ENCODE measurements at places on chromosomes 6 and 20.

DNA sequence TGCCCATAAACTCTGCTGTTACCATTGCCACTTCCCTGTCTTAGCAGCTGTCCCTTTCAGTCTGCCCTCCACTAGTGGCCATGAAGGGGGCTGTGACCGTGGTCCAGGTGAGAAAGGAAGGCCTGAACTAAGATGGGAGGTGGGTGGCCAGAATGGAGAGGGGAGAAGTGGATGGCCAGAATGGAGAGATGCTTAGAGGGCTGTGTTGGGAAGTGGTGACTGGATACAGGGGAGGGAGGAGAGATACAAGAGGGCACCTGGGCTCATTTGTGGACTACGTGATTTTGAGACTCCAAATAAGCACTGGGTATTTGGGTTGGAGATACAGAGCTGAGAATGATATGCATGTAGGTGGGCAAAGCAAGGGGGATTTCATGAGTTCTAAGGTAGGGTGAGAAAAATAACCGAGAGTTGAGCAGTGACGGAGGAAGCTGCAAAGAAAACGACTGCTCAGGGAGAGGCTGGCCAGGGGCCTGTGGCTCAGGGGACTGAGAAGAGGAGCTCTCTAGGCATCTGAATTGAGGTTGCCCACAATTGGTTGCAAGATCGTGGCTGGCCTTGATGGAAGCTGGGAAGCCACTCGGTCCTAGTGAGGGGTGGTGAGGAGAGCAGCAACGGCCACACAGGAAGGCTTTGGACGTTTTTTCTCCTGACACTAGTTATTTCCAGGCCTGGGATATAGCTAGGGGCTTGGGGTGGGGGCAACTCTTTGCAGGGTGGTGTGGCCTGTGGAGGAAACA lies 36.9 kb downstream of the PANK2 start:
- H3K4me3 ChIP-seq, result no peak overlapping the region
- H3K27me3 ChIP-seq, result no peaks in the 10 kb centered on the region
- H3K36me3 ChIP-seq, result peaks cover 20% of the 10 kb centered on the region
- peaks cover 2% of the 10 kb centered on the region for H3K4me1 ChIP-seq
- no peak for DNase-seq

GRCh38 chr20:10476319-10476724 lies 41.2 kb downstream of the SLX4IP start:
- H3K4me1 ChIP-seq, result peaks cover 13% of the 10 kb centered on the region
- H3K36me3 ChIP-seq, result no peaks in the 10 kb centered on the region
- no peak overlapping the region for H3K27ac ChIP-seq
- H3K4me3 ChIP-seq, result no peak overlapping the region
- DNase-seq, result no peak

DNA sequence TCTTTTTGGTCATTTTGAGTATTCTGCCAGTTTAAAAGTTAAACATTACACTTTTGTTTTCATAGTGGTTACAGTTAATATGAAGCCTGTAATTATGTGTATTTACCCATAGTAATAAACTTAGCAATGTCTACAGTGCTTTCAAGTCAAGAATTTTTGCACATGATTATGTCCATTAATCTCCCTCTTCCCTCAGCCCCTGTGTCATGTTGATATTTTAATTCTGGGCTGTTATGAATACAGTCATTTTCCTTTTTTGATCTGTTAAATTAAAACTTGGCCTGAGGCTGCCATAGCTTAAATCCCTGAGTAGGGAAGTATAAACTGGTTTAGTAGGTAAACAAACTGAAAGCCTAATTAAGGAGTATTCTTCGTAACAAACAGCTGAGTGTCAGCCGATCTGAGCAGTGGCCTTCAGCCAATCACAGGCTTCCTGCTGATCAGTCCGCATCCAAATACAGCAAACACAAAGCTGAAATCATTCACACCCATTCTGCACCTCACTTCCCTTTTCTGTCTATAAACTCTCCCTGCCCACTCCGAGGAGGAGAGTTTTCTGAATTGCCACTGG lies 9.5 kb upstream of the SFT2D1 start:
- H3K4me1 ChIP-seq, result peaks cover 3% of the 10 kb centered on the region
- H3K27ac ChIP-seq, result no peak overlapping the region
- 0 out of 2 replicates have a peak, but pooled peaks cover 2% of the 10 kb centered on the region for H3K27me3 ChIP-seq
- DNase-seq, result no peak
- no peaks in the 10 kb centered on the region for H3K36me3 ChIP-seq

DNA sequence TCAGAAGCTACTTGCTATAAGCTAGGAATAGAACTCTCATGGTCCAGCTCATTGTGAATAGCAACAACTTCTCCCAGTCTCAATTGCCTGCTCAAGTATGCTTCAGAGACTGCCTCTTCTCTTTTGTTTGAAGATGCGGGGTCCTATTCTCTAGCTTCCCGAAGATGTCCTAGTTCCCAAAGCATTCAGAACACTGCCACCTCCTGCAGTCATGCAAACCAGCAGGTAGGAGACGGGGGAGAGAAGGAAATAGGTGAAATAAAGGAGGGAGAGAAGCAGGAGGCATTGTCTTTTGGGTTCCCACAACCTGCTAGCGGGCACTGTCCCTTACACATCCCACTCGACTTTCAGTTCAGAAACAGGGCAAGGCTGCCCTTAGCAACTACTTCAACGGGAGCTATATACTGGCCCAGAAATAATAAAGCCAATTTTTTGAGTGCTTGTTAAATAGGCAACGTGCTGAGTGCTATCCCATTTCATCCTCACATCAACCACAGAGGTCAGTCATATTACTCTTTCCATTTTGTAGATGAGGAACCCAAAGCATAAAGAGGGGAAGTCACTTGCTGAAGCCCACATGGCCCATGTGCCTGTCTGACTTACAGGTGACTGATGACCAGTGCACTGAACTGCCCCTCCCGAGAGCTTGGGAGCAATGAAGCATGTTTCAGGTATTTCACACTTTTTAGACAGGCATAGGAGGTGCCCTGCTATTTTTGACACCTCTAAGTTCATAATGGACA lies 61.9 kb upstream of the ATXN1 start:
- no peak overlapping the region for H3K4me3 ChIP-seq
- H3K27me3 ChIP-seq, result no peaks in the 10 kb centered on the region
- H3K27ac ChIP-seq, result no peak overlapping the region
- DNase-seq, result no peak
- peaks cover 3% of the 10 kb centered on the region for H3K4me1 ChIP-seq
- H3K36me3 ChIP-seq, result no peaks in the 10 kb centered on the region

- peak overlapping the region; percentile 61 for H3K4me3 ChIP-seq
- H3K27ac ChIP-seq, result no peak overlapping the region
- H3K4me1 ChIP-seq, result peaks cover 2% of the 10 kb centered on the region
- H3K27me3 ChIP-seq, result peaks cover 3% of the 10 kb centered on the region
These were observed 1.2 kb downstream of the NANP start for GRCh38 chr20:25622450-25623224.

GRCh38 chr6:17971128-17972073 lies 16.0 kb downstream of the KIF13A start:
- no peak overlapping the region for H3K4me3 ChIP-seq
- H3K27ac ChIP-seq, result no peak overlapping the region
- no peaks in the 10 kb centered on the region for H3K4me1 ChIP-seq

- no peaks in the 10 kb centered on the region for H3K4me1 ChIP-seq
- no peaks in the 10 kb centered on the region for H3K36me3 ChIP-seq
- DNase-seq, result no peak
- no peak overlapping the region for H3K27ac ChIP-seq
- H3K27me3 ChIP-seq, result no peaks in the 10 kb centered on the region
- no peak overlapping the region for H3K4me3 ChIP-seq
These were observed 171.0 kb upstream of the CITED2 start for GRCh38 chr6:139545206-139546105.

DNA sequence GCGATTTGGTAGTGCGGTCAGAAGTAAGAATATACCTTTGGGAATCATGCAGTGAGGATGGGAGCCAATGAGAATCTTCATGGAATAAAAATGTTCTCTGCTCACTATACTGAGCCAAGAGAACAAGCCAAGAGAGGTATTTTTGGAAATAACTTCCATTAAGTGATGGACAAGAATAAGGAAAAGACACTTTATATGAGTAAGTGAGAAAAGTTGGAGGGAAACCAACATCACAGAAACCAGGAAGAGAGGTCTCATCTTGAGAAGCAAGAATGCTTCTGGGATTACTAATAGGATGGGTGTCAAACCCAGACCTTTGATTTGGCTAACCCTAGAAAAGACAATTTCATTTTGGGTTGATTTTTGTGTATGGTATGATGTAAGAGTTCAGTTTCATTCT lies 181.2 kb upstream of the JAG1 start:
- no peaks in the 10 kb centered on the region for H3K36me3 ChIP-seq
- H3K27me3 ChIP-seq, result no peaks in the 10 kb centered on the region
- DNase-seq, result no peak
- no peak overlapping the region for H3K4me3 ChIP-seq
- H3K27ac ChIP-seq, result no peak overlapping the region

DNA sequence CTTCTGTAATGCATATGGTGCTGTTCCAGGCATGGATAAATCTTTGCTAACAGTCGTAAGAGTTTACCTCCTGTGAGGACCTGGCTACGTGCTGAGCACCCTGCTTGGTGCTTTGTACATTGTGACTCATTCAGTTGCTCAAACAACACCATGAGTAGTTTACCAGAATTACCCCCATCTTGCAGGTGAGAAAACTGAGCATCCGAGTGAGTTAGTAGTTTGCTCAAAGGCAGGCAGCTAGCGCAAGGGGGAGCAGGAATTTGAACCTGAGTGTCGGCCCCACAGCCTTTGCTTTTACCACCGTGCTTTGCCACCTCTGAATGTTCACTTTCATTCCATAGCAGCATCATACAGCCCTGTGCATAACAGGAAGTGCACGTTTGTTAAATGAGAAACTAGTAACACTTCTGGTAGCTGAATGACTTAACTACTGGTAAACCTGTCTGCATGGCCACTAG lies 121.9 kb downstream of the MTHFD1L start:
- no peaks in the 10 kb centered on the region for H3K27me3 ChIP-seq
- no peaks in the 10 kb centered on the region for H3K4me1 ChIP-seq
- DNase-seq, result no peak
- H3K36me3 ChIP-seq, result no peaks in the 10 kb centered on the region
- H3K4me3 ChIP-seq, result no peak overlapping the region
- H3K27ac ChIP-seq, result no peak overlapping the region

- H3K36me3 ChIP-seq, result no peaks in the 10 kb centered on the region
- DNase-seq, result no peak
- peaks cover 4% of the 10 kb centered on the region for H3K4me1 ChIP-seq
- no peak overlapping the region for H3K27ac ChIP-seq
- no peak overlapping the region for H3K4me3 ChIP-seq
- no peaks in the 10 kb centered on the region for H3K27me3 ChIP-seq
These were observed 102.5 kb downstream of the OGFRL1 start for GRCh38 chr6:71391126-71391525.

GRCh38 chr6:166204852-166205650 lies 37.4 kb upstream of the TBXT start:
- no peak for DNase-seq
- no peaks in the 10 kb centered on the region for H3K36me3 ChIP-seq
- H3K27ac ChIP-seq, result no peak overlapping the region
- H3K27me3 ChIP-seq, result no peaks in the 10 kb centered on the region

- no peak overlapping the region for H3K4me3 ChIP-seq
- no peak for DNase-seq
- no peak overlapping the region for H3K27ac ChIP-seq
- no peaks in the 10 kb centered on the region for H3K36me3 ChIP-seq
- no peaks in the 10 kb centered on the region for H3K4me1 ChIP-seq
These were observed 22.8 kb downstream of the SRSF3 start for GRCh38 chr6:36616893-36617521.

- H3K27me3 ChIP-seq, result no peaks in the 10 kb centered on the region
- no peaks in the 10 kb centered on the region for H3K4me1 ChIP-seq
- no peak overlapping the region for H3K27ac ChIP-seq
- no peak overlapping the region for H3K4me3 ChIP-seq
These were observed 22.7 kb upstream of the MLN start for GRCh38 chr6:33826537-33826936.

GRCh38 chr6:105482921-105483320 lies 80.0 kb upstream of the PREP start:
- DNase-seq, result no peak
- H3K4me3 ChIP-seq, result no peak overlapping the region
- H3K27ac ChIP-seq, result no peak overlapping the region
- no peaks in the 10 kb centered on the region for H3K4me1 ChIP-seq
- H3K36me3 ChIP-seq, result no peaks in the 10 kb centered on the region

DNA sequence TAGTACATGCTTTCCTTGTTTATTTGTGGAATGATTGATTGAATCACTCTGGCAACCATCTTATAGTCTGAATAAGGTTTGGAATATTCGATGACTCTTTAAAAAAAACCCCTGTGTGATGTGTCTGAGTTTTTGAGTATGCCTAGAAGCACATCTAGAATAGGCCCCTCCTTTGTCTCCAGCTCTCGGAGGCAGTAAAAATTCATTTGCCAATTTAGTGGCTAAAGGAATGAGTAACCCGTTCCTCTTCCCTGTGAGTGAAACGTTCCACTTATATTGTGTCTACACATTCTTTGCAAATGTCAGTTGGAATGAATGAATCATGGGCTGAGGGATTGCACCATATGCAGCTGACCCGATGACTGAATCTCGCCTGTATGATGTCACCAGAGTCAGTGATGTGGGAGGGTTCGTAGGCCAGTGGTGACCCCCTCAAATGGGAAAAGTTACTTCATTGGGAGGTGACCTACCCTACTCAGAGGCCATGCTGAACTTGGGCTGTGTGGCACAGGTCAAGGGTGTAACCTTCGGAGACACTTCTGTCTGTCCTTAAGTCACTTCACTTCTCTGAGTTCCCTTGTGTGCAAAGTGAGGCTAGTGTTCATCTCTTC lies 21.6 kb downstream of the MOCS3 start:
- H3K36me3 ChIP-seq, result no peaks in the 10 kb centered on the region
- no peak overlapping the region for H3K4me3 ChIP-seq
- H3K27me3 ChIP-seq, result no peaks in the 10 kb centered on the region

GRCh38 chr20:9919271-9920014 lies 80.6 kb upstream of the PAK5 start:
- no peaks in the 10 kb centered on the region for H3K36me3 ChIP-seq
- no peak overlapping the region for H3K4me3 ChIP-seq
- no peaks in the 10 kb centered on the region for H3K4me1 ChIP-seq
- DNase-seq, result no peak
- no peaks in the 10 kb centered on the region for H3K27me3 ChIP-seq

DNA sequence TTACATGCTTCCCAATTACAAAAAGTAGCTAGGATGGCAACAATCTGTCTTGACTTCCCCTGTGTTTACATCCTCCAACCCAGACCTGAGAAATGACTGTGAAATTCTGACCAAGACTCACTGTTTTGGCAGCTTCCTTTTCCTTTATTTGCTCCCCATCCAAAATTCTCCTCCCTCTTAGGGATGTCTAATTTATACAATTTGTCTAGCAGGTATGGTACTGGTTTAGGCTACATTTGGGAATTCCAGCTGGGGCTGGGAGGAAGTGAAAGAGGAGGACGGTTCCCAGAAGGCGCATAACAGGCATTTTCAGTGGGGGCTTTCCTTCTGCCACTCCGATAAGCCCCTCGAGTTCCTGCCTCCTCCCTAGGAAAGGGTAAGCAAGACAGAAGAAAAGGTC lies 231.5 kb upstream of the BTBD3 start:
- no peak overlapping the region for H3K27ac ChIP-seq
- no peaks in the 10 kb centered on the region for H3K4me1 ChIP-seq
- peaks cover 5% of the 10 kb centered on the region for H3K27me3 ChIP-seq
- peak overlapping the region; percentile 56 for H3K4me3 ChIP-seq

Data from H1 (cell line).